Hair follicular keratinocyte (primary cell): ENCODE measurements at places on chromosomes 11 and 22. TPM values are rescaled to one million over a fixed set of nuclear protein-coding genes. Genes with fewer than 3 reads are reported as not detected.

The APOA1 gene
- not detected in 2 replicates for total RNA-seq

The MRPL17 gene
- total RNA-seq: 54.1 and 63.7 TPM in 2 replicates

The TTC12 gene
- total RNA-seq: 17.5 and 20.8 TPM in 2 replicates

The KCNQ1 gene
- not detected in 2 replicates for total RNA-seq

The SLC17A6 gene
- total RNA-seq: not detected in 2 replicates

The JRKL gene
- 3.9 and 5.5 TPM in 2 replicates for total RNA-seq

The ADORA2A gene
- 0.49 and 1.0 TPM in 2 replicates for total RNA-seq

The PARVA gene
- 17.7 and 23.0 TPM in 2 replicates for total RNA-seq

The ARHGEF17 gene
- 7.0 and 8.4 TPM in 2 replicates for total RNA-seq

The NOL12 gene
- 18.6 and 38.7 TPM in 2 replicates for total RNA-seq
